ENCODE measurements at places on chromosomes 11 and 22. TPM values are rescaled to one million over a fixed set of nuclear protein-coding genes. Genes with fewer than 3 reads are reported as not detected.
A peak's percentile ranks its signal among the peaks of the same experiment; 100 is the strongest.

GRCh38 chr11:27468209-27468994 is 4.2 kb downstream of the LGR4 start:
- peak; percentile 93 for DNase-seq

The BLID gene
- total RNA-seq = 0.22 TPM

DNA sequence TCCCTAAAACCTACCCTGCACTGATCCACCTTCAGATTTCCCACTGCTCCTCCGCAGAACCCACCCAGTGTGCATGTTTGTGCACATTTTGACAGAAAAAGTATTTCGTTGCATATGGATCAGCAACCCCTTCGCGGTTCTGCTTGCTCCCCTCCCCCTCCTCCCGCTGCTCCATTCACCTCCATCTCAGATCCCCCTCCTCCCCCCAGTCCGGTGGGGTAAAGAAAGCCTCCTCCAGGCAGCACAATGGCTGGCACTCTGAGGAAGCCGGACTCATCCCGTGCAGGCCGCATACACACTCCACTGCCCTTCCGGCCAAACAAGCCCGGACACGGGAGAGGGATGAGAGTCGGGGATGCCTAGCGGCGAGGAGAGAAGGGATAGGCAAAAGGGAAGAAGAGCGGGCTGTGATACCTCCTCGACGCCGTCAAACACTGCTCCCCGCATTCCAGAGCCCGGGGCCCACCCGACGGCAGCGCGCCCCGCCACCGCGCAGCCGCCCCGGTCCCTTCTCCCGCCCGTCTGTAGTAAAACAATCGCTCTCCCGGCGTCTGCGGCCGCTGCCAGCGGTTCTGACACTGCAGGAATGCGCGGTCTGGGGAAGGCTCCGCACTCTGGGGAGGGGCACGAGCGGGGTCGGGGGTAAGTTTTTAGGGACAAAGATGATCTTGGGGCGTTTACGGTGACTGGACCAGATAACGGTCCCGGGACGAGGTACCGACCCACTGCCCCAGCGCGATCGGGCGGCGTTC is 915 bp downstream of the FEZ1 start:
- peak; percentile 50 for DNase-seq

DNA sequence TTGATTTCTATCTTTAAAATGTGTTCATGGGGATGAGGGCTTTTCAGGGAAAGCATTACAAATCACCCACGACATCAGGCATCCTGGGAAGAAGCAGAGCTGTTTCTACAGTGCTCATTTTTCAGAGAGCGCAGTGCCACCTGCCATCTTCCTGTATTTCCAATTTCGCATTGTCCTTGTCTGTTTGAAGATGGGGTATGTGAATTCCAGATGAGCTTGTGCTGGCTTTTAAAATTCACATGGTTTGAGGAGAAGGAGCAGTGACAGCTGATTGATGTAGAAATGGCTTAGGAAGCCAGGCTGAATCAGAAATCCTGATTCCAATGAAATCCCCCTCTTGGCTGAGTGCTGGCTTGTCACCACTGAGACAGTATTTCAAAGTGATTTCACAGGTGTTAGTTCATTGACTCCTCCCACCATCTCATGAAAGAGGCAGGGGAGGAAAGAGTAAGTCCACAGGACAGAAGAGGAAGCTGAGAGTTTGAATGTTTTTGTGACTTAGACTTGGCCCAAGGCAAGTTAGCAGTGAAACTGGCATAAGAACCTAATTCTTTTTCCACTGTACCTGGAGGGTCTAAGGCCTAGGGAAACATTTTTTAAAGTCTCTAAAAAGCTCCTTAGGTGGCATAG is 344.6 kb upstream of the C11orf87 start:
- no peak for DNase-seq

DNA sequence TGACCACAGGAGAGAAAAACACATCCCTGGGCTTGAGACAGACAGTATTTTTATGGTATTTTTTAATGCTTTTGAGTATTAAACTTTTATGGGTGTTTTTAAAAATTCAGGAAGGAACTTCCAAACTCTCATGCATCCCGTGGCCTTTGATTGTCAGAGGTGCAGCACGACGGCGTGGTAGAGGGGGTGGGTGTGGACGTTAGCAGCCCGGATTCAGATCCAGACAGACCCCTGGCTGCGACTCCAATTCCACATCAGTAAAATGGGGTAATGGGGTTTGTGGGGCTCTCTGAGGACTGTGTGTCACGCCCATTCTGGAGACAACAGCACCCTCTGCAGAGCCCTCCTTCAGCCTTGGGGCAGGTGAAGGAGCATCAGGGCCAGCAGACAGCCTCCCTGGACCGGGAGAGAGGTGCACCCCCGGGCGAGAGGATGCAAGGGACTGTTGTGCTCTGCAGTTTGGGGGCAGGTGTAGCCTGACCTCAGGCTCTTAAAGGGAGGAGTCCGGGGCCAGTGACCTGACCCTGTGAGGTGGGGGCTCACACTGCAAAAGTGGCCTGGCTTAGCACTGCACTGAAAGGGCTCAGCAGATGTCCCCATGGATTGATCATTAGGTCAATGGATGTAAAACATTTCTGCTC is 1024.3 kb downstream of the TBC1D22A start:
- DNase-seq = no peak

DNA sequence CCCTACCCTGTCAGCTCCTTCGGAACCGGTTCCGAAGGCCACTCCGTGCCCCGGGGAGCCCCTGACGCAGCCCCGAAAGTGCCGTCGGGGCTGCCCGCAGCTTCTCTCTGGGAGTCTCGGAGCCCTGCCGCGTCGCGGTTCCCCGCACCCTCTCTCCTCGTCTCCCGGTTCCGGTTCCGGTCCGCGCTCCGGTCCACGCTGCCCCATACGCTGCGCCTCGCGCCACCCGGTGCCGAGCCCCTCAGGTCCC is 618 bp downstream of the MTA2 start:
- peak; percentile 49 for DNase-seq

- no peak for DNase-seq
These were observed 188.7 kb downstream of the ETS1 start for GRCh38 chr11:128398517-128399250.

The RFPL3 gene
- not detected for total RNA-seq

DNA sequence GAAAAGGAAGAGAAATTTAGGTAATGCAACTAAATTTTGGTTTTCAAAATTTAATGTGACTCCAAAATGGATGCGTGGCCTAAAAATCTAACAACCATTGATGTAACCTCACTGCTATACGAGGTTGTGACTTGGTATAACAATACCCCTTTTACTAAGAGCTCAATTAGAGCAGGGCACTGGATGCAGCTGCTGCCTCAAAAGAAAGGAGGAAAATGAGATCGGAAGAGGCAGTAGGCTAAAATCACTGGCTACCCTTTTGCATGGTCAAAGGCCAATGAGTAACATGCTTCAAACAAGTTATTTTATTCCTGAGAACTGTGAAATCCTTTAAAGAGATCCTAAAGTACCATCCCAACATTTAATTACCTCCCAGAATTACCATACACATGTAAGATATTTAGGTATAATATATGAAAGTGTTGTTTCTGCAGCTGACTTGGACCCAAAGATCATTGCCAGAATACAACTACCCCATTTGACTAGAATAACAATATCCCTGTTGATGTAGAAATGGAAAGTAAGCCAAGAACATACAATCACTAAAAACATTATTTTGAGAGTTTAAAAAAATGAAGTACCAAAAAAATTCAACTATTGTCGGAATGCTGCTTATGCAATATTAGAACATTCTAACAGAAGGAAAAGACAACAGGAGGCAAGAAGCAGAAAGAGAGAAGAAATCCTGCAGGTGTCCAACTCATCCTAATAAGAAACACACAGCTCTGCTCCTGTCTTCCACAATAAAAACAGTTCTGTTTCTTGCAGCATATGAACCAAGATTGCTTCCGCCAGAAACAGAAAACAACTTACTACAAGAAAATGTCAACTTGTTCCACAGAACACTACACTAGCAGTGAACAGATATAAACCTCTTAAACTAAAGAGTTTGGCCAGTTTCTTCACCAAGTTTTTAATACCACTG is 15.0 kb downstream of the SIK3 start:
- DNase-seq = no peak

The SYTL2 gene
- 0.20 TPM for total RNA-seq

The INS gene
- not detected for total RNA-seq

DNA sequence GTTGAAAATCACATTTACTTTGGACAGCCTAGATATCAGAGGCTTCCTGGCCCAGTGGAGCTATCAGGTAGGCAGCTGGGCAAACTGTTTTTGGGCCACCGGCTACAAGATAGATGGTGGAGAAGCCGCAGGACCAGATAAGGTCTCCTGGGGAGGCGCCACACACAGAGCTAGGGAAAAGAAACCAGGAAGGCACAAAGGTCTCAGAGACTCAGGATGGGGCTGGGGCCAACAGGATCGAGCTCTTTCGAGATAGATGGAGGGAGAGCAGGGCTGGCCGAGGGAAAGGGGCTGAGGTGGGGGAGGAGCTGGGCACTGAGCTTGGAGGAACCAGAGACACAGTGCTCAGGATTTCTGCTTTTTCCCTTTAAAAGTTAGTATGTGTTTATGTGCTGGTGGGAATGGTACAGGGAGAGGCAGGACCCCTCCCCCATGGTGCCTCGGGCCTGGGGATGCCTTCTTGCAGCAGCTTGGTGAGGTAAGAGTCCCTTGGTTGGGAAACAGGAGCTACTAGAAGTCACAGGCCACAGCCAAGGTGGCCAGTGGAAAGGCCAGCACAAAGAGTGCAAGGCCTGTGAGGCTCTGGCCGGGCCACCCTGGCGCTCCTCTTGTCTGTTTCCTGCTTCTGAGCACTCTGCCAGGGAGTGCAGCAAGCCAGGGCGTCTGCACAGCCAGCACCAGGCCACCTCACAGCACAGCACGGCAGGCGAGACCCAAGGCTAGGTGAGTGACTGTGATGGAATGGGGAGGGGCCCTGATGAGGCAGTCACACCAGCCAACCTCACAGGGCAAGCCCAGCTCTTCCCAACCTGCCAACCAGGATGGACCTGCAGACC is 11.5 kb upstream of the NAP1L4 start:
- DNase-seq = no peak

DNA sequence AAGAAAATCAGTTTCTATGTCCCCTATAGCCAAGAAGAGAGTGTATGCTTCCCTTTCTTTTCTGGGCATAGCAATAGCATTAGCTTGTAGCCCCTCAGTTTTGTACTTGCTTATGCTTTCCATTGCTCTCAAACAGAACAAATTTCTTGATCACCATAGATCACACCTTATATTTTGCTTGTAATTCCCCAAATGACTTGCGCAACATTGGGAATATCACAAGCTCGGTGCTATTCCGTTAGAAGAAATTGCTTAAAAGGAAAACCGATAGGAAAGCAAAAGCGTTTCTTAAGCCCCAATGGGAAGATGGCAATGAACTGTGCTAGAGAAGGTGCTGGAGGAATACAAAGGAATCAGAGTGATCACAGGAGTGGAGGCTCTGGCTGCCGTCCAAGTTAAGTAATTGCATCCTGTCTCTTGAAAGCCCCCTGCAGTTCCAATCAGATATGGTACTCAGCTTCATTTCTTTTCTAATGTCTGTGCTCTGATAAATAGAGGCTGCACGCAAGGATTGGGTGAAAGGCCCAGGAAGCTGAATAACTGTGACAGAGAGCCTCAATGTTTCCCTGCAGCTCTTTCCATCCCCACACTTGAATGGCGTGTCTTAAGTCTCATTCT is 182.1 kb upstream of the KIRREL3 start:
- DNase-seq = no peak

The CARD10 gene
- total RNA-seq = 57.1 TPM

The CD3E gene
- not detected for total RNA-seq

The IFITM10 gene
- total RNA-seq = 0.44 TPM

- no peak for DNase-seq
These were observed 10.0 kb downstream of the IL18BP start for GRCh38 chr11:72008728-72009127.

GRCh38 chr11:101583251-101584128 is at the start of gene TRPC6:
Gene TRPC6 (minus strand): TSS chr11:101584007. CDS start chr11:101583503, 504 bp downstream.
- DNase-seq = no peak

GRCh38 chr11:83766932-83767331 is 480.8 kb upstream of the CCDC90B start:
- DNase-seq = no peak

DNA sequence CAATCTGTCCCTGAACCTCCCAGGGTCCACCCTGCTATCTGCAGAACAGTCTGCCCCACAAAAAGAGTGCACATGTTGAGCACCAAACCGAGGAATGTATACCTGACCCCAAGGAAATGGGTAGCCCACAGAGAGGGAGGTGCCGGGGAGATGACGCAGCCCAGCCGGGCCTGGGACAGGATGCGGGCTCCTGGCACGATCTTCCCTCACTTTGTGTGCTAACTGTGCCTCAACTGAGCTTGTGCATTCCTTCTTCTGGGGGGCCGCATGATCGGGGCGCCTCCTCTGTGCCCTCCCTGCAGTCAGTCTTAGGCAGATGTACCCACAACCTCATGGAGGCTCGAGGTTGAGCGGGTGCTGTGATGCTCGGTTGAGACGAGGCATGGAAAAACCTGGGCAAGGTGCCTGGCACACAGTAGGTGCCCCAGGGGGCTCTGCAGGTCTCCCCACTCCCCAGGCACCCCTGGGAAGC is 2.4 kb downstream of the GAS2L1 start:
- peak; percentile 85 for DNase-seq

- DNase-seq = peak; percentile 38
These were observed 9.2 kb downstream of the FADD start for GRCh38 chr11:70212227-70212811.

- no peak for DNase-seq
These were observed 86.1 kb downstream of the TRIM44 start for GRCh38 chr11:35748644-35749043.

DNA sequence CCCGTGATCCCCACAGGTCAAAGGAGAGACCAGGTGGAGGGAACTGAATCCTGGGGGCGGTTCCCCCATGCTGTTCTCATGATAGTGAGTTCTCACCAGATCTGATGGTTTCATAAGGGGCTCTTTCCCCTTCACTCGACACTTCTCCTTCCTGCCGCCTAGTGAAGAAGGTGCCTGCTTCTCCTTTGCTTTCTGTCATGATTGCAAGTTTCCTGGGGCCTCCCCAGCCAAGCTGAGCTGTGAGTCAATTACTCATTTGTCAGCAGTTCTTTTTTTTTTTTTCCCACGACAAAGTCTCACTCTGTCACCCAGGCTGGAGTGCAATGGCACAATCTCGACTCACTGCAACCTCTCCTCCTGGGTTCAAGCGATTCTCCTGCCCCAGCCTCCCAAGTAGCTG is 1530.4 kb downstream of the BRD1 start:
- no peak for DNase-seq

The OR2D2 gene
- not detected for total RNA-seq

The MUC2 gene
- not detected for total RNA-seq

The RAB36 gene
- 0.44 TPM for total RNA-seq

The LRFN4 gene
- total RNA-seq = 11.8 TPM

DNA sequence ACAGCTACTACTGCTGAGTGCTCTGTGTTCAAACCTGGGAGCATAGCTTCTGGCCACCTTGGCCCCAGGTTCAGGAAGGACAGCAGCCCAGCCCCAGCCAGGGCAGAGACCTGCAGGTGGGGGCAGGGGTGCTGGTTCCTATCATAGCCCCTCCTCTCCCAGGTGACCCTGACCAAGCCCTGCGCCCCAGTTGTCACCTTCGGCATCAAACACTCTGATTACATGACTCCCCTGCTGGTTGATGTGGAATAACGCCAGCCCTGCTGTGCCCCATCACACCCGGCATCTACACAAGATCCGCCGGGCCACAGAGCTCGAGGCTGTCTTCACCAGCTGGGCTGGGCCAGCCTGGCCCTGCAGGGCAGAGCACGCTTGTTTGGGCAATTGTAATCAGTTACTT is 6.9 kb downstream of the SCGB1C1 start:
- DNase-seq = no peak

Data from lung microvascular endothelial cell (primary cell).